ENCODE measurements at places on chromosomes 5 and 9.
A peak's percentile ranks its signal among the peaks of the same experiment; 100 is the strongest.

DNA sequence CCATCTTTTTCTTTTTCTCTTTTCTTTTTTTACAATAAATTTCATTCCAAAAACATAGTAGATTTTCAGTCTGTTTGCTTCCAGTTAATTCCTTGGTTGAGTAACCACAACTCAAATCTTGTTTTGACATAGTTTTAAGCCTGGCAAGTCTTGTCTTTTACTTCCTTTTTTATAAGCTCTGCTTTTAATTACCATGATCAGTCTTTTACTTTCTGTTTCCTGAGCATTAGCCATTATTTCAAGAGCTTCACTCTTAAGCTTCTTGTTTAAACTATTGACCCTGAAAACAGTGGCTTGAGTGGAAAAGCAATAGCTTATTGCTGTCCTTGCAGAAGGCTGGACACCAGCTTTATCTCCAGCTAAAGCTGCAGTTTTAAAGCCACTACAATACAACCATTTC is 1363.3 kb downstream of the MAT2B start:
- no peak for DNase-seq

- no peak for DNase-seq
Observed at GRCh38 chr5:158843305-158843704, 256.4 kb downstream of the EBF1 start.

DNA sequence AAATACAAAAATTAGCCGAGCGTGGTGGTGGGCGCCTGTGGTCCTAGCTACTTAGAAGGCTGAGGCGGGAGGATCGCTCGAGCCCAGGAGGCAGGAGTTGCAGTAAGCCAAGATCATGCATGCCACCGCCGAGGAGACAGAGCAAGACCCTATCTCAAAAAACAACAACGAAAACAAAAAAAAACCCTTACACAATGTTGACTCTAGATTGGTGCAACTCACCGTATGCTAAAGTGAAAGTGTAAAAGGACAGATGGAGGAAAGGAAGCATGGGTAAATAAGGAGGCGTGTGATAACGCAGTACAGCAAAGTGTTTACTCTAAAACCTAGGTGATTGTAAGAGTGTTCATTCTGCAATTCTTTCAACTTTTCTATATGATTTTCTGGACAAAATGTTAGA is 15.9 kb upstream of the RUFY1 start:
- DNase-seq = no peak

DNA sequence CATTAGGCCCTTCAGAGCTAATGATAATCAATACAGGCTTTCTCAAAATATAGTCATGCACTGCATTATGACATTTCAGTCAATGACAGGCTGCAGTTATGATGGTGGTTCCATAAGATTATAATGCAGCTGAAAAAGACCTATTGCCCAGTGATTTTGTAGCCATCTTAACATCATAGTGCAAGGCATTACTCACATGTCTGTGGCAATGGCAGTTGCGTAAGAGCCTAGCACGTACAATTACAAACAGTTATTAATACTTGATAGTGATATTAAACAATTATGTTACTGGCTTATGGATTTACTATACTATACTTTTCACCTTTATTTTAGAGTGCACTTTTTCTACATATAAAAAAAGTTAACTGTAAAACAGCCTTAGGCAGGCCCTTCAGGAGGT is 214.8 kb downstream of the ISL1 start:
- DNase-seq = no peak

DNA sequence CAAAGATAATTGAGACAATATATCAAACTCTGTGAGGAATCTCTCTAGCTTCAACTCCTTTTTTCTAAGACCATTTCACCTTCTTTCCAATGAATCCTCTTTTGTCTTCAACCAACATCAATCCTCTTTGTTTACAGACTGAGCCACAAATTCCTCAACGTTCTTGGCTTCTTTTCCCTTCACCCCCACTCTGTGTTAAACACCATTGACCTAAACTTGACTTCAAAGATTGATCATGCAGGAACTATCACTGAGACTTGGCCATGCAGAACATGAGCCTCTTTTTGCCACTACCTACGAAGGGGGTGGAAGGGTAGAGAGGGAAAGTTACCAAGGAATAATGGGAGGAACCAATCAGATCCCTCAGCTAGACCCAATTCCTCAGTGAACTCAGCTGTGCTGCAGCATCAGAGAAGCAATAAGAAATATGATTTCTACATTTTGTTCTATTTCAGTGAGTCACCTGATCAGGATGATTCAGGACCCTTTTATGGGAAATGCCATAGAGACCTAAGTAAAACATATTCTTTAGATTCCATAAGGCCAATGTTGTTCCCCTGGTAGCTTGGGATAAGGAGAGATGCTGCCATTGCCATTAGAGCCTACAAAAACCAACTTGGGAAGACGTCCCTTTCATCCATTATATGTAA is 187.7 kb upstream of the RGMB start:
- DNase-seq = no peak

DNA sequence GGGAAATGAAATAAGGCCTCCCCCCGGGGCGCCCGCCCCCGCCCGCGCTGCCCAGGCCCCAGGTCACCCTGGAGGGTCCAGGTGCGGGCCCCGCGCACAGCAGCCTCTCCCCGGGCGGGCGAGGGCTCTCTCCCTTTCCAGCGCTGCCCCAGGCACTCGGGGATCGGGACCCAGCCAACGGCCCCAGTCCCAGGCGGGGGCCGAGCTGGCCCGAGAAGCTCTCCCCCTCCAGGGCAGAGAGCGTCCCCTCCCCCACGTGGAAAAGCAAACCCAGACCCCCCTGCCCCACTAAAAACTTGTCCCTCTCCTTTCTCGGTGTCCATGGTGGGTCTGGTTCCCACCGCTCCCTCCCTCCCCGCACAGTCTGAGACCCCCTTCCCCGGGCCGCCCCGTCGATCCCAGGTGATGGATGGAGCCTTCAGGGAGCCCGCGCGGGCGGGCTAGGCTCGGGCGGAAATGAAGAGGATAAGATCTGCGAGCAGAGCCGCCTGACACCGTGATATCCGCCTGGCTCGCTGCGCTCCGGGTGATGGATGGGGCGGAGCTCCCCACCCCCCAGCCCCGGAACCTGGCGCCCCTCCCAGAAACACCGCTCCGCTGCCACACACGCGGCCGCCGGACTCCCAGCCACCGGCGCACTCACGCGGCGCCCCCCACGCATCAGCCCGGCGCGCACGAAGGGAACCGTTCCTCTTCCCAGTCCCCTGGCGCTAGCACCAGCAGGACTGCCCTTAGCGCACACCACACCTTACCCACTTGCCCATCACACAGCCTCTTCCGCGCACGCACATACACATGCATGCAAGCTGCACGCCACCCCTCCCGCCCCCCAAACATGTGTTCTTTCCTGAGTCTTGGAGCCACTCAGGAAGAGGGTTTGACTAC is 81.7 kb upstream of the ZBTB43 start:
- no peak for DNase-seq

DNA sequence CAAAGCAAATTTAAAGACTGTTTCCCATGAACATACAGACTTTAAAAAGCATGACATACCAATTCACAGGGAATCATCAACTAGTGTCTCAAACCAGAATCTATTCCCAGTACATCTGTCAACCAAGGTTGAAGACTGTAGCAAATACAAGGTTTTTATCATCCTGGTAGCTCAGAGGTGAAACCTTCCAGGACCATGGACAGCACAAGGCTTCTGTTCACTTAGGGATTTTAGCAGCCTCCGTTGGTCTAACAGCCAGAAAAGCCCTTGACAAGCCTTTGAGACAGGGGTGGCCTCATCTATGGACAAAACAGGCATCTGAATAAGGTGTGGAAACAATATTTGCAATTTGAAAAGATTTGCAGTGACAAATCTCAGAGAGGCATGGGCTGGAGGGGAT is 119.0 kb downstream of the TRIM32 start:
- DNase-seq = peak; percentile 21

- no peak for DNase-seq
Observed at GRCh38 chr9:31153250-31153840, 1231.1 kb upstream of the ACO1 start.

DNA sequence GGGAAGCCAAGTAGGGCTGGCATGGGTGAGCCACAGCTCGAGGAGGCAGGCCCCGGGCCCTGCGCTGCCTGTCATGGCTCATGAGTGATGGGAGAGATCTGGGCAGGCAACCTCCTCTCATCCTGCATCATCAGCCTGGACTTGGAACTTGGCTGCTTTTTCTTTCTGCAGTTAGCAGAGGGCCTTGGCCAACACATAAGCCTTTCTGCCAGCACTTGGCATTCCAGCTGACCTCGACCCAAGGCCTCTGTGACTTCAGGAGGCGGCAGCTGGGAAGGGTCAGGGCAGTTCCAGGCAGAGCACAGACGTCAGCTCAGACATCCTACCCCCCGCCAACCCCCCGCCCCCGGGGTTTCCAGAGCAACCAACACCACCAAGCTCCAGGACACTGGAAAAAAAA is 7.6 kb downstream of the S1PR3 start:
- DNase-seq = no peak

- DNase-seq = no peak
Observed at GRCh38 chr5:111655169-111655924, 101.6 kb downstream of the NREP start.

DNA sequence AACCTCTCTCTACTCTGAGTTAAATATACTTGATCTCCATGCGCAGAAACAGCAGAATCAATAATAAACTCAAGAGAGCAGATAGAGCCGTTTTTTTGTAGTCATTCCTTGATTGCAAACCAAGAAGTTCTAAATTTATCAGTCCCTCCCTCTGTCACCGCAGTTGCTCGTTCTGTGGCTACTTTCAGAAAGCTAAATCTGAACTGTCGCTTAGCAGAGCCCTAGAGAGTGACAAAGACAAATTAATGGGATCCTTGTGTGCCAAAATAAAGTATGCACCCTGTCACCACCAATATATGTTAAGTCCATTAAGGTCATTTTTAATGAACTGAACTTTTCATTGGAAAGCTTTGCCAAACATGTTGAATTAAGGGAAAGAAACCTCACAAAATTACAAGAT is 218.3 kb downstream of the ADAMTSL1 start:
- no peak for DNase-seq

DNA sequence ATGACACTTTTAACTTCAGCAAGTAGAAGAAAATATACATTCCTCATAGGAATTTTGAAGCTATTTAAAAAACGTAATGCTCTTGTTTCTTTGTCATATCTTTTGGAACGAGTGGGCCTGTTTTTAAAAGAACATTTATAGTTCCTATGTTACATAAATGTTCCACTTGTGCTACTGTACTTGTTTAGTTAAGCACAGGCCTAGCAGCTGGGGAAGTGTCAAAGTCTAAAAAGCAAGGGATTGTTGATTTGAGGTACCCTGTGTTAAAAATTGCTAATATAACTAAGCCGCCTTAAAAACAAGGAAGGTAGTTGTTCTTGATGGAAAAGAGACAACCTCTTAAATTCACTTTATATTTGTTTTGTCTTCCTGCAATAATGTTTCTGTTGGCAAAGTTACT is 27.2 kb upstream of the ELL2 start:
- DNase-seq = no peak

DNA sequence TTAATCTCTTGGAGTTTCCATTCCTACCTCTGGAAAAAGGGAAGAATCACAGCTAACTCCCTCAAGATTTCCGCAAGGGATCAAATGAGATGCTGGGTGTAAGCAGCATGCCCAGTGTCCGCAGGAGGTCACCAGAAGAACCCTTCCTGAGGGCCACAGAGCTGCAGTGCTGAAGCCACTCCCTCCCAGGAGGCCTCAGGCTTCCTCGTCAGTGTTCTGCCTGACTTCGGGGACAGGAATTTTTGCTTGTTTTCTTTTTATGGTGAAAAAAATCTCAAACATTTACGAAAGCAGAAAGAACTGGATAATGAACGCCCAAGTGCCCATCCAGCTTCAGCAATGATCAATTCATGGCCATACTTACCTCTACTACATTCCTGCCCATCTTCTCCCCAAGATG is 183.0 kb downstream of the CDK5RAP2 start:
- no peak for DNase-seq

GRCh38 chr9:127856094-127856728 is 1.8 kb upstream of the ENG start:
- DNase-seq = no peak

DNA sequence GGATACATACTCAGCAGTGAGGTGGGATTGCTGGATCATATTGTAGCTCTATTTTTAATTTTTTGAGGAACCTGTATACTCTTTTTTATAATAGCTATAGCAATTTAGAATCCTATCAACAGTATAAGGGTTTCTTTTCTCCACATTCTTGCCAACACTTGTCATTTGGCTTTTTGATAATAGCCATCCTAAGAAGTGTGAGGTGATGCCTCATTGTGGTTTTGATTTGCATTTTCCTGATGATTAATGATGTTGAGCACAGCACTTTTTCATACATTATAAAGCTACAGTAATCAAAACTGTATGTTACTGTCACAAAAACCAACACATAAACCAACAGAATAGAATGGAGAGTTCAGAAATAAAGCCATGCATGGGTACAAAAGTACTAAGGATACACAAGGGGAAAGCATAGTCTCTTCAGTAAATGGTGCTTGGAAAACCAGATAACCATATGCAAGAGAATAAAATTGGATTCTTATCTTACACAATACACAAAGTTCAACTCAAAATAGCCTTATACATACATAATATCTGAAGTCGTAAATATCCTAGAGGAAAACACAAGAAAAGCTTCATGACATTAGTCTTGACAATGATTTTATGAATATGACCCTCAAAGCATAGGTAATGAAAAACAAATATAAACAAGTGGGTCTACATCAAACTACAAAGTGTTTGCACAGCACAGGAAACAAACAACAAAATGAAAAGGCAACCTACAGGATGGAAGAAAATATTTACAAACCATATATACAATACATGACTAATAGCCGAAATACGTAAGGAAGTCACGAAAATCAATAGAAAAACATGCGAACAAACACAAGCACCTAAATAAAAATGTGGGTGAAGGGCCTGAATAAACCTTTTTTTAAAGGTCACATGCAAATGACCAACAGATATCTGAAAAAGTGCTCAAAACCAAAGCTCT is 287.8 kb upstream of the DAB2 start:
- no peak for DNase-seq

- DNase-seq = no peak
Observed at GRCh38 chr5:110040178-110040577, 350.5 kb downstream of the MAN2A1 start.

DNA sequence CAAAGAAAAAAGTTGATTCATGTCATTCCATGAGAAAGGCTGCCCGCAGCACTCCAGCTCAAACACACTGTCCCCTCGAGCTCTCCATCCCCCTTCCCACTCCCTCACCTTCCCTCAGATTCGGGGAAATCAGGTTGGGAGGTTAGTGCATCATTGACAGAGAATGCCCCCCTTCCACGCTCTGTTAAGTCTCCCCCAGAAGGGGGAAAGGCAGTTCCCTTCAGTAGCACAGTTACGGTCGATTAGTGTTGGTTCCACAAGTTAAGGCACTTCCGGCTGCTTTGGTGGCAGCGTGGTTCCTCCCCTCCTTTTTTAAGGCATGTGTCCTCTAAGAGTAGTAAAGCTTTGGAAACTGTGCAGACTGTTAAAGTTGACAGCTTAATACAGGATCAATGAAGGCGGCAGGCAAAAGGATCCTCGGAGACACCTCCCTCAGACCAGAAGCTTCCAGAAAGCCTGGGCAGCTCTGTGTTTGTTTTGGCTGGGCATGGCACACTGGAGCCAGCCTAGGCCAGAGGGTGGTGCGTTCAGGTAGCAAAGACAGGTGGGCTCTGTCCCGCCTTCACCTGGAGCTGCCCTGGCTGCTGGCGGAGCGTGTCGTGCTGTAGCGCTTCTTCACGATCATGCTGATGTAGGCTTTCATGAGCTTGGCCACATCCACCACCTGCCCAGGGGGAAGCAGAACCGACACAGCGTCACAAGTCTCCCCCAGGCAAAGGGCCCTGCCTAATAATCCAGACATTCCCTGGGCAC is 49.5 kb upstream of the RETREG1 start:
- no peak for DNase-seq

- DNase-seq = no peak
Observed at GRCh38 chr5:159021901-159022556, 77.7 kb downstream of the EBF1 start.

- no peak for DNase-seq
Observed at GRCh38 chr5:74127381-74128320, 501.7 kb downstream of the ARHGEF28 start.
